ENCODE measurements at places on chromosomes 2 and 18.
A peak's percentile ranks its signal among the peaks of the same experiment; 100 is the strongest.

GRCh38 chr18:76953156-76953555 lies 130.8 kb downstream of the ZNF236 start:
- no peak for DNase-seq

DNA sequence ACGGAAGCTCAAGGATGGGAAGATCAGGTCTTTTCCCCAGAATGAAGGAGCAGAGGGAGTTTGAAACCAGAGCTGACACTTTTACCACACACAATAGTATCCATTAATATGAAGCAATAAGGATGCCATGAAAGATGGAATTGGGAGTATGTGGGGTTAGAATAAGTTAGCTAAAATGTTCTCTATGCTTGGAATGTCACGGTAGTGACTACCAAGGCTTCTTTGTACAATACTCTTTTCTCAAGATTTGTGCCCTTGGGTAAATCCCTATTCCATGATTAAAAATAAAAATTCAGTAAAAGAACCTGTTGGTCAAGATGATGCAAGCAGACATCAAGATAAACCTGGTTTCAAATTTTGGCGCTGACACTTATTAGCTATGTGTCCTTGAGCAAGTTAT lies 75.0 kb downstream of the NRXN1 start:
- no peak for DNase-seq

GRCh38 chr2:141508086-141508752 lies 622.6 kb downstream of the LRP1B start:
- DNase-seq = no peak

DNA sequence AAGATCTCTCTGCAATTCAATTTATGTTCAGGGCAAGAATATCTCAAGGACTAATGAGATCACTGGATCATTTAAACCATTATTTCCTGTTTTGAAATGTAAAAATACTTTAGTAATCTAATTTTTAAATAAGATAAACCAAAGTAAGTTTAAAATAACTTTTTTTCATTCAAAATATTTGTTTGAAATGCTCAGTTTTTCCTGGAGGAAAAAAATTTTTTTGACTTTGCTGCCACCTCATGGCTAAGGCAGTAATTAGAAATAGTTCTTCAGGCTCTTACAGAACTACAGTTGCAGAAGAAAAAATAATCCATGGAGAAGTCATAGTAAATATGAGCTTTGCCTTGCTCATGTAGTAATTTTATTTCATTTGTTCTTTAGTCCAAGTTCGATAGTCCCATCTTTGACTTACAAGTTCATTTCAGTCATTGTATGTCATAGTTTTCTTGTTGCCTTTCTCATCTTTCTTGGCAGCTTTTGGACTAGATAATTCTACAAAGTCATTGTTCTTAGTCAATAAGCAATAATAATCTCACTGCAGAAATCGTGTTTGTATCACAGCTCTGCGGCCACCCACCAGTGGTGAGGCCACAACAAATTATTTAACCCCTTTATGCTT lies 127.4 kb downstream of the DPP4 start:
- no peak for DNase-seq

DNA sequence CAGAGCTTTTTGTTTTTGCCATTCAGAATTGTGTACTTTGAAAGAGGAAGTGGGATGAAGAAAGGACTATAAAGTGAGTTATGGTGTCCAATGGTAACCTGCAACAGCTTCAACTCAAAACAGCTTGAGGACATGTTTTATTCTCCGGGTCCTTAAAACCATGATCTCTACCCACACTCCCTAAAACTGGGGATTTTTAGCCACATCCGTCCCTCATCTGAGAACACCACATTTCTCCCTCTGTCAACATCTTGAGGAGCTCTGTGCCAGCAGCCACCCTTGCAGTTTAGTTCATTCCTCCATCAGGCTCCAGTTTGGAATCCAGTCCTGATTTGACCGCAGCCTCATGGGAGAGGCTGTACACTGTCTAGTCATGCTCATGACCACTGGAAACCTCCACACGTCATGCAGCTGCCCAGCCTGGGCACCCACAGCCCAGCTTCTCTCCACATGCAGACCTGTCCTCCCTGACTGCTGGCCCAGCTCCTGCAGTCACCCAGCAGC lies 62.6 kb downstream of the C18orf63 start:
- DNase-seq = peak; percentile 19

DNA sequence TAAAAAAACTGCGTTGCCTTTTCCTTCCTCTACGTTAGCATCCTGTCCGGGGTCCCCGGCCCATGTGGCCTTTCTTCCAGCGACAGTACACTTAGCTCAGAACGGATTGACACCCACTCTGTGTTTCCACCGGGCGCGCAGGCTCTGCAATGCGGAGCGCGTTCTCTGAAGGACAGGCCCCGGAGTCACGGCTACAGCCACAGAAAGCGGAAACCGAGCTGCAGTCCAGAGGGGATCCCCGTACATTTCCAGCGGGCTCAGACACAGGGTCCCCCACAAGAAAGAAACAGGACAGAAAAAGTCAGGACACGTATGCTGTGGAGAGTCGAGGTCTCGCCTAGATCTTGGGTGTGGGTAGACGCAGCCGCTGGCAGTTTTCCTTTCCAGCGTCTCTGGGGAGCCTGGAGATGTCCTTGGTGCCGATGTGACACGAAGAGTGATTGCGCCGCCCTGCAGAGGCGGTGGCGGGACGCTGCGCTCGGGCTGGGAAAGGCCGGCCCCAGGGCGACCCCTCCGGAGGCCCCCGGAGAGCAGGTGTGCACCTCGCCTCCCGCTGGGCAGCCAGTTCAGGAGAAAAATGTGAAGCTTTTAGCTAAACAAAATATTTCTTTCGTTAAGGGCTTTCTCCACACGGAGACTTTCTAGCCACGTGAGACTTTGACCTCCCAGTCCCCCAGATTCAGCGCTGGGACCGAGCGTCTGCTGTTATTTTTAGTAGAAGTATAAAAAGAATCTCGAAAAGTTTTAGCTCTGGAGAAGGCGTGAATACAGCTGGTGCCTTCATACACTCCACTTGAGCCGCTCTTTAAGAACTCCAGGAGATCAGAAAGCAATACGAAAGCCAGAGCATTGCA lies 1.3 kb upstream of the ACKR3 start:
- peak; percentile 47 for DNase-seq

Measured in stimulated activated naive CD8-positive, alpha-beta T cell treated with anti-CD3 and anti-CD28 coated beads, Interleukin-15, amount 100 ng/mL, for 72 hours (primary cell).